ENCODE measurements at places on chromosomes 2 and 18.

DNA sequence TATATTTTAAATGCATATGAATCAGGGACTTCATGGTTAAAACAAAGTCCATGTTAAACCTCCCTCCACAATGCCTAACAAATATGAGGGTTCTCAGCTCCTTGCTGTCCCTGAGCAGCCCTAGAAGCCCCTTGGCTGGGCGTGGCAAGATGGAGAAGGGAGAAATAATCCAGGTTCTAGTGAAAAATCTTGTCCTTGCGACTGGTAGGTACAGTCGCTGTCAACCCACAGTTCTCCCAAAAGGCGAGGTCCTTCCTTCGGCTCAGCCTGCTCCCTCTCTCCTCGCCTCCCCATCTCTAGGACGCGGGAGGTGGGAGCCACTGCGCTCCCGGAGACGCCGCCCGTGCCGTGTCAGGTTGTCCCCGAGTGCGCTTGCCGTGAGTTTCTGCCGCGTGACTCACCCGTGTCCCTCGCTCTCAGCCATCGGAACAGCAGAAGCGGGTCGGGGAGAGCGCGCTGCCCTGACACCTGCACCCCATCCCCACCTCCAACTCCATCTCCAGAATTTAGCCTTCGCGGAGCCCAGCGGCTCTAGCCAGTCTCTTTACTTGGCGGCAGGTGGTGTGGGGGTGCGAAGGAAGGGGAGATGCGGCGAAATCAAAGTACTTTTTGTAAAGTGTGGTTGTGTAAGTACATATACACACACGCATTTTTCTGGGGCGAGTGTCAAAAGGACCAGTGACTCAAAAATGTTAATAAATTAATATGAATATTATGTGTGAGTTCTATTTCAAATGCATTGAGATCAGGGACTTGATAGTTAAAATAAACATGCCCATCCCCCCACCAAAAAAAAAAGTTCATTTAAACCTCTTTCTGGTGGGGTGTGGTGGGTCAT is 65.1 kb upstream of the TMEM17 start:
- no peak for DNase-seq

DNA sequence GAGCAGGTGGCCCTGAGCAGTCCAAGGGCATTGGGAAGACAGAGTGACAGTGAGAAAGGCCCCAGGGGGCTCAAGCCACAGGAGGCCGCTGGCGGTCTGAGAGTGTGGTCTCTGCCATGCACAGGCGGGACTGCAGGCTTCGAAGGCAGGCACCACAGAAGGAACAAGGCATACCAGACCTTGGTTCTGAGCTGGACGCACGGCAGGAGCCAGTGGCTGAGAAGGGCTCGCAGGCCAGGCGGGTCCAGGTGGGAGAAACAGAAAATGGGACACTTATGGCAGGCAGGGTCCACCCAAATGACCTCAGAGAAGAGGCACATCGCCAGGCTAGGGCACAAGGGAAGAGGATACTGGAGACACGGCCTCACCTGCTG is 14.9 kb downstream of the HJURP start:
- no peak for DNase-seq

GRCh38 chr2:2075875-2076529 is 255.1 kb downstream of the MYT1L start:
- no peak for DNase-seq

DNA sequence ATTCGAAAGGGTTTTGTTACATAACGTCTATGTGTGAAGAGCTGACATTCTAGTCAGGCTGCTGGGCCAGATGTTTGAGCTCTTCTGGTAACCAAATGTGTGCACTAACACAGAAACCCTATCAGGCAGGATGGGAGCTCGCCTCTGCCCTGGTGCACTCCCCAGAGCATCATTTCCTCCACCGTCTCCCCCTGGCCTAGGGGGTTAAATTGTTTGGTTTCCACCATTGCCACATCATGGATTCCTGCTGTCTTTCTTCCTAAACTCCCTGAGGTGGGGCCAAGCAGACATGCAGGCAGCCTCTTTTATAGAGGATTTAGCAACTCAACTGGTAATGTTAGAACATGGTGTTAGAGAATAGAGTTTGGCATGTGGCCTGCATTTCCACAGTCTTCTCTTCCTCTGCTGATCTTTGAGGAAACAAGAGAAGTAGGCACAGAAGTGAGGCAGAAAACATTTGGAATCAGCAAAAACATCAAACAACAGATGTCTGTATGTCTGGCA is 87.3 kb downstream of the ANTXR1 start:
- DNase-seq: no peak

DNA sequence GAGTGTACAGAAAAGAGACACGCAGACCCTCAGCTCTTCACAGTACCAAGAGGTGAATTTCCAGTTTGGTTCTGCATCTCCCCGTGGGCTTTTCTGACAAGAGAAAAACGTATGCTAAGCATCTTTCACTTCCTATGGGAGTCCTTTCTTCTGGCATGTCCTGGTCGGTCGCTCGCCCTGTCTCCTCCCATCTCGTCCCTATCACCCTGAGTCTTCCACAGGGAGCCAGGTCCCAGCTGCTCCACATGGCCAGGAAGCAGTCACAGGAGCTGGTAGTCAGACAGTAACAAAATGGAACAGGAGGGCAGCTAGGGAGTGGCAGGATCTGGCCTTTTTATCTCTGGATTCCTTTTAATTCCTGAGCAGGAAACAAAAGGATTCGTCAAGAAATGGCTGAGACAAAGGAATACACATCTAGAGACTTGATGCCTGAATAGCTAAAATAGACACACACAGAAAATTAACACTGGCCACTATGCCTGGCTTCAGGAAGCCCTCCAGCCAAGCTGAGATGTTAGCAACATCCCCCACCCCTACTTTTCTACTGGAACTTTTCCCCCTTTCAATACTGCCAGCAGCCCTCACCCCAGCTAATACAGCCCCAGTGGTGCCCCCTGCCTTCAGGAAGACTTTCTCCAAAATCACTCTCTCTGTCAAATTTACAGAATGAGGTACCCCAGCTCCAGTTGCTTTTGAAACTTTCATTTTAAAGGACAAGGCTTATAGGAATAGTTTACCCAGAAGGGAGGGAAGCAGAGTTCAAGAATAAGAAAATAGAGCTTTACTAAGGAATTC is 136.1 kb downstream of the DNER start:
- DNase-seq: no peak

GRCh38 chr2:229650901-229651300 is 63.5 kb downstream of the DNER start:
- DNase-seq: no peak

GRCh38 chr2:212066546-212066945 is 472.1 kb downstream of the ERBB4 start:
- no peak for DNase-seq

DNA sequence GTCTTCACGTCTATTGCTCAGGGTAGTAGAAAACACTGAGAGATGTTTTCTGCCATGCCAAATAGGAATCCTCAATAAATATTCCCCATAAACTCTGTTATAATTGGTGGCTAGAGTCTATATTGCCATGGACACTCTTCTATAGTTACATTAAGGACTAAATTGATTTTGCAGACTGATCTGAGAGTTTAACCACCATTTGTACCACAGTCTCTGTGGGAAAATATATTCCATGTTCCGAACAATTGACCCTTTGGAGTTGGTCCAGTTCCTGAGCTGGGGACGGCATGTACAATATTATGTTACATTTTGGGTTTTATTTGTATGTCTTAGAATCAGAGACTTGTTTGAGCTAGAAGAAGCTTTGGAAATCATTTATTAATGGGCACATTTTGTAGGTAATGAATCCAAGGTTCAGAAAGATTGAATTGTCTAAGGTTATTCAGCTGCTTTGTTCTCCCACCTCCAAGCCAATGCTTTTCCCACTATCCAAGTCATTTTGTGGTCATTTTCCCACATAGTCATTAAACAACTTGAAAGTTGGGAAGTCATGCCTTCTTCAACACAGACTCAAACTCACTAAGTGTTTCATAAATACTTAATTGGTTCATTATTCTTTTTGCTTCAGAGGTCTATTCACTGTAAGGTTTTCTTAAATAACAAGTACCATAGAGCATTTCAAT is 5.1 kb upstream of the PPP1CB start:
- no peak for DNase-seq

DNA sequence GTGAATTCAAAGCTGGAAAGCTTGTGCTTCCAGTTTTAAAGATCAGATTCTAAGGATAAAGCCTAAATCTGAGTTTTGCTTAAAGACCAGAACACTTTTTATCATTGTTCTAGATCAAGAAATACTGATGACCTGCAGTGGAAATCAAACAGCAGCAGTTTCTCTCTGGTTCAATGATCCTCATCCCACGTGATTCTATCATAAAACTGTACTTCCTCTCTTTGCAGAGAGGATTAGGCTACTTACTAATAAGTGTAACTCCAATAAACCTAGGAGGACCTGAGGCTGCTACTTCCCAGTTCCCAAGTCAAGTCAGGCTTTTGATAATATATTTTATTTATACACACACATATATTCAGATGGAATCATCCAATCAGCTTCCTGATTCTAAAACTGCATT is 81.9 kb downstream of the TCF4 start:
- DNase-seq: no peak

- no peak for DNase-seq
Measured at GRCh38 chr2:121185571-121186074, 99.4 kb downstream of the TFCP2L1 start.

DNA sequence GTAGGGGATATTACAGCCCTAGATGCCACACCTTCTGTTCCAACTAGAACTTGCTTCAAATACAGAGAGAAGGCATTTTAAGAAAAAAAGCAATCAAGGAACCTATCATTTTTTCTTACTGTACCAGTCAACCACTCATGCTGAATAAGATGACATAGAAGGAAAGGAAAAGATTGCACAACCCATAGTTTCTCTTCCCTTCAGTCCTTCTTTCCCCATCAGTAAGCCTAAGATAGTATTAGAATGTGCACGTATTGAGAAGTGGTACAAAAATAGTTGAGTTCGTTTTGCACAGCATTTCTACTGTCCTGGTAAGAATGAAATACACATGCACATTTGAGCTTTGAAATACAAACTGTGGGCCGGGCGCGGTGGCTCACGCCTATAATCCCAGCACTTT is 27.0 kb upstream of the HK2 start:
- DNase-seq: no peak

DNA sequence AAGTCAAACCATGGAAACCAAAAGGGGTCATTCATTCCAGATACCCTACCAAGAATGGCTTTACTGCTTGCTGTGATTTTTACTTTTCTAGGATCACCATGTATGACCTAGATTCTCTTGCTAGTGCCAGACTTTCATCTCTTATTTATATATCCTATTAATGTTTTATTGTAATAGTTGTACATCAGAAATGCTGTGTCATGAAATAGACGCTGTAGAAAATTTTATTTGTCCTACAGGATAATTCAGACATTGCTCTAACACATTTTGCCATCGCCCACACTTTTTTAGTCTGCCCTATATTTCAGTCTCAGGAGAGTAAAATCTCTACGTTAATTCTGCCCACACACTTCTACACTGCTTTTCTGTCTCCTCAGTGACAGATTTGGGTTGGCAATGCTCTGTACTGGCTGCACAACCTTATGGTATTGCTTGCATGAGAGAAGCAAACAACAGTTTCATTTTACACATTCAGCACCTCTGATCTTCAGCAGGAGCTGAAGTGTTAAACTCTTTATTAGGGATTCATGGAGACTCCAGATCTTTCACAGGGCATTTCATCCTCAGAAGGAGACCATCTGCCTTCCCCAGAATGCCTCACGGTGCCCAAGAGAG is 871.8 kb upstream of the CHAC2 start:
- no peak for DNase-seq

DNA sequence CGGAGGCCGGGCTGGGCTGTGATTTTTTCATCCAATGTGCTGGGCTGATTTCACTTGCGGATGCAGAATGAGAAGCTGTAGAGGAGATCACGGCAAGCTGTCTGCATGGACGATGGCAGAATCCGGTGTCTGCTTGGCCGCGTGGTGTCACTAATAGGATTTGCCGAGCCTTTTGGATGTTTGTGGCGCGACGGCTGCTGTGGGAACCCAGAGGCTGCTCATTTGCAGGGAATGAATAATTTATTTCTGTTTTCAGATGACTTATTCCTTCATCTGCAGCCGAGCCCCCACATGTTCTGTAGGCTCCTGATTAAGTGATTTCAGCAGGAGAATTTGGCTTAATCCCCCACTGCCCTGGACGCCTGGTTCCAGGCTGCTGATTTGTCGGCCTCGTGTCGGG is 62.6 kb downstream of the ODC1 start:
- DNase-seq: no peak

- no peak for DNase-seq
Measured at GRCh38 chr2:37387148-37387835, 42.9 kb downstream of the QPCT start.

DNA sequence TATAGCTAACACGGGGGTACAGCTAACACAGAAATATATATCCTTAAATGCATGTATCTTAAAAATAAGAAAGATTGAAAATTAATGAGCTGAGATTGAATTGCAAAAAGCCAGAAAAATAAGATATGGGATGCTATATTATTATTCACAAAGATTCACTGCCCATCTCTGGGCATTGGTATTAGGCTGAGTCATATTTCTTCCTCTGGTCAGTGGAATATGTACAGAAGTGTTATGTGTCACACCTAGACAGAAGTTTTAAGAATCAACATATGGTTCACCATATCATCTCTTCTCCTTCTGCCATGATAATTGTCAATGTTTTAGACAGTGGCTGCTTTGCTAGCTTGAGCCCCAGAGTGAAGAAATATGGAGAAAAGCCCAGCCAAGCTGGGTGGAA is 14.0 kb upstream of the MCFD2 start:
- DNase-seq: no peak

- DNase-seq: no peak
Measured at GRCh38 chr2:109326306-109326705, 197.3 kb downstream of the SH3RF3 start.

GRCh38 chr18:36028859-36029258 is 38.5 kb downstream of the RPRD1A start:
- no peak for DNase-seq

DNA sequence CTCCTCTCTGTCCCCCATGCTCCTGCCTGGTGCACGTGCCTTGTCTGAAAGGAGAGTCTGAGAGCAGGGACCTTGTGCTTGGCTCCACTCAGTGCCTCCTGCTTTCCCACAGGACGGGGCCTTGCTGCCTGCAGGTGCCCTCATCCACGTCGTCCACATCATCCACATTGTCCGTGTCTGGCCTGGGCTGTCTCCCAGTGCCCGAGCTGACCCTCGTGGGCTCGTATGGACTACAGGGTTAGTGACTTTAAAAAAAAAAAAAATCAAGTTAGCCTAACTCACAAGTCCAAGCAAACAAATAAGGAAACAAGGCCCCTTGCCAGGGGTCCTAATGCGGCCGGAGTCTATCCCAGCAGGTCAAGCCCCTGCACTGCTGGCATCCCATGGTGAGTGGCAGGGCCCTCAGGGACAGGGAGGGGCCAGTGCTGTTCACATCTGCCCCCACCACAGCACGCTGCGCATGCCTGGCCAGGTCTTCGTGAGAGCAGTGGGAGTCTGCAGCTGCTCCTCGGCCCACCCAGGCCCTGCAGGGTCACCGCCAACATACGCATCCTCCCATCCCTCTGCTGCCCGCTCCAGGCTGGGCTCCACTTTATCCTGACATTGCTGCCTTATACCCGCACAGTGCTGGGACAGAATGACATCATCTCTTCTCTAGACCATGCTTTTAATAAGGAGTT is 232.6 kb downstream of the NDUFA10 start:
- DNase-seq: no peak

GRCh38 chr18:12233378-12233777 is 20.8 kb upstream of the CIDEA start:
- DNase-seq: no peak

GRCh38 chr18:36249392-36249791 is 48.1 kb upstream of the FHOD3 start:
- DNase-seq: no peak

All from esophagus squamous epithelium (tissue), 5 donors.